ENCODE measurements at places on chromosomes 3 and 15. TPM values are rescaled to one million over a fixed set of nuclear protein-coding genes. Genes with fewer than 3 reads are reported as not detected.

DNA sequence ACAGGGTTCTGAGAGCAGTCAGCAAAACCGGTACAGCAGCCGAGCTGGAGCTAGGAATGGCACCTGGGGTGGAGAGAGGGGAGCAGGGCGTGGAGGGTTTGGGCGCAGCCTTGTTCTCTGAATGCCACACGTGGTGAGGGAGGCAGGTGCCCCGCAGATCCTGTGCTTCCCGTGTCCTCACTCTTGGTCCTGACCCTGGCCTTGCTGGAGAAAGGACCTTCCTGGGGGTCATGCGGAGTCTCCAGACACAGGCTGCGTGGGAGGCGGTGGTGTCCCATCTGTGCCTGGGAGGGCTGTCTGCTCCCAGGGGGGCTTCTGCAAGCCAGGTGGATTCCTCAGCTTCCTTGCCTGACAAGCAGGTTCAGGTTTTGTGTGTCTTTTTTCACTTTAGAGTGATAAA, 244.7 kb upstream of the LYSMD4 start:
- DNase-seq: no peak

DNA sequence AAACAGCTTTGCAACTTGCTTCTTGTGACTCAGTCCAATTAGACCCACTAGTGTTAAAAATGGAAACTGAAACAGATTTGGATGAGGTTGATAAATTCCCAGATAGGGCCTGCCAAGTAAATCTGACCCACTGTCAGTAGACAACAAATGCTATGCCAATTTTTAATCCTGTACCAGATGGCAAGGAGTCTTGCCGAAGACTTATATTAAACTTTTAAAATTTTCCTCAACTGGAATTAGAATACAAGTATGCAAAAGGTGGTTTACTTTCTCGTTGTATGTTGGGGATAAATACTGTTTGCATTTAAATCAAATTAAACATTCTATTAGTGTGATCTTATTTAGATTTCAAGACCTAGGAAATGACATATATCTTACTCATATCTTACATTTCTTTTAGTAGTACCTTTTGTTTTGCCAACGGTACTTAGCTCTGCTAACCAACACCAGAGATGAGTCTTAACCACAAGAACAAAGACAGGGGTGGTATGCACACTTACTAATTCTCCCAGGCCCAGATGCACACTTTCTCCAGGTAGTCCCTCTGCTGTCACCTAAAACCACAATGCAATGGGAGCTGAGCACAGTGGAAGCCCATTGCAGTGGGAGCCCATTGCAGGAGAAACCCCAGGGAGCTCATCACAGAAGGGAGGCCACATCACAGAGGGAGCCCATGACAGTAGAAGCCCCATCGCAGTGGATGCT, 77.8 kb downstream of the WWTR1 start:
- DNase-seq: no peak

DNA sequence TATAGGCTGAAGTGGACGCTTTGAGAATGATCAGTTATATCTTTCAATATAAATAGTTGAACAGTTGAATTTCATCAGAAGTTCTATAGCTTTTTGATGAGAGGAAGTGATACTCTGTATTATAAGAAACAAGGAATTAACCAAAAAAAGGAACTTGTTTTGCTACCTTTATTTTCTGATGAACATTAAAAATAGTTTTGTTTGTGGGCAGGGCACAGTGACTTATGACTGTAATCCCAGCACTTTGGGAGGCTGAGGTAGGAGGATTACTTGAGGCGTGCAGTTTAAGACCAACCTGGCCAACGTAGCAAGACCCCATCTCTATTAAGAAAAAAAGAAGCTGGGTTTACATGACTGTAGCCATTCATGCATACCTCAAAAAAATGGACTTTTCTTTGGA, 16.7 kb downstream of the BLOC1S6 start:
- DNase-seq: no peak

The CLDN1 gene
- total RNA-seq: 48.6 TPM

DNA sequence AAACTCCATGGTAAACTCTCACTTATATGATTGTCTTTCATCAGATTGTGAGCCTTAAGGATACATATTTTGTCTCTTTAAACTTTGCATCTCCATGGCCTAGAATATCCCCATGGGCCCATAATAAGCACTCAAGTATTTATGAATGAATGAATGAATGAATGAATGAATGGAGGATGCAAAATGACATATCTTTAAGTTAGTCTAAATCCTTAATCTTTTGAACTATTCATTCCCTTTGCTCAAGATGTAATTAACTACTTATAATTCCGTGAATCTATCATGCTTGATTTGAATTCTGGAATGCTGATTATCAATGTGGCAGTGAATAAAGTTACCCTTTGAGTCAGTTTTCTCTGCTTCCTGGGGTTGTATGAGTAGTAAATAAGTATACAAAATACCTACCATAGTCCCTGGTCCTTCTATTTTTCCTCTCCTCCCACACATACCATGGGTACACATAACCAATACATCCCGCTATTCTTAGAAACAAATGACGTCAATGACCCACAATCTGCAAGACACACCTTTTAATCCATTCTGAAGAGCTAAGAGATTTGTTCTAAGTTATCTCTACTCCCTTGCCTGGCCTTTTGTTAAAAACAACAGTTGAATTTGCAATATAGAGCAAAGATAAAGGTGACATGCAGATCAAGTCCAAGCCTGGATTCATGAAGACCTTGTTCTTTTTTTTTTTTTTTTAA, 94.5 kb downstream of the FBN1 start:
- DNase-seq: no peak

DNA sequence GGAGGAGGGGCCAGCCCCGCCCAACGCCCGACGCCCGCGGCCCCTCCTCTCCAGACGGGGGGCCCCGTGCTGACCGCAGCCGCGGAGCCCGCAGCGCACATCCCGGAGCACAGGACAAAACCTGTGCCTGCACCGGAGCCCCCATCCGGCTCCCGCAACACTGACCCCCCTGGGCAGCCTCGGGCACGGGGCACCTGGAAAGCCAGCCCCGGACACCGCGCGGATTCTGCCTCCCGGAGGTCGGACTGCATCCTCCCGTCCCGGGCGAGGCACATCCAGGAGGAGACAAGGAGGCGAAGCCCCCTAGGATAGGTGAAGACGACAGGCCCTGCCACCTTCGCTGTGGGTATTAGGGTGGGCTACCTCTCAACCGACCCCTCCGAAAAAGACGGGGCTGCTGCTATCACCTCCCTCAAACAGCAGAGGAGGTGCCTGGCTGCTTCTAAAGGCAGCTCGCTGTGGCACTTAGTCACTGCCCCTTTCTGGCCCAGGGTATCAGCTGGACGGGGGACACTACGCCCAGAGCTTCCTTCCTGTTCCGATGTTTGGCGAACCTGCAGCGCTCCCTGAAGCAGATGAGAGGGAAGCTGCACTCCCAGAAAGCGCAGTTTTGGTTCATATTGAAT, 10.6 kb downstream of the XXYLT1 start:
- DNase-seq: peak; percentile 92

- DNase-seq: no peak
These were observed 405.9 kb downstream of the LPP start for GRCh38 chr3:188559856-188560255.

GRCh38 chr3:179971280-179971679, 65.5 kb downstream of the PEX5L start:
- no peak for DNase-seq

The SST gene
- total RNA-seq: 23.8 TPM
